HFFc6 (cell line): ENCODE measurements at places on chromosomes 5 and 9. TPM values are rescaled to one million over a fixed set of nuclear protein-coding genes. Genes with fewer than 3 reads are reported as not detected.

- peaks cover 24% of the 10 kb centered on the region for H3K4me1 ChIP-seq
- DNase-seq: no peak
- H3K4me3 ChIP-seq: peak overlapping the region; percentile 99
- H3K27ac ChIP-seq: peak overlapping the region; percentile 88
Observed at GRCh38 chr9:33264003-33264472, 470 bp downstream of the BAG1 start.

GRCh38 chr5:128284236-128284635, 200.7 kb downstream of the SLC12A2 start:
- H3K36me3 ChIP-seq: peaks cover 48% of the 10 kb centered on the region
- peaks cover 3% of the 10 kb centered on the region for H3K27me3 ChIP-seq
- H3K4me1 ChIP-seq: peaks cover 16% of the 10 kb centered on the region; the same call in 1 of the 2 replicates
- no peak overlapping the region for H3K4me3 ChIP-seq
- no peak for DNase-seq

DNA sequence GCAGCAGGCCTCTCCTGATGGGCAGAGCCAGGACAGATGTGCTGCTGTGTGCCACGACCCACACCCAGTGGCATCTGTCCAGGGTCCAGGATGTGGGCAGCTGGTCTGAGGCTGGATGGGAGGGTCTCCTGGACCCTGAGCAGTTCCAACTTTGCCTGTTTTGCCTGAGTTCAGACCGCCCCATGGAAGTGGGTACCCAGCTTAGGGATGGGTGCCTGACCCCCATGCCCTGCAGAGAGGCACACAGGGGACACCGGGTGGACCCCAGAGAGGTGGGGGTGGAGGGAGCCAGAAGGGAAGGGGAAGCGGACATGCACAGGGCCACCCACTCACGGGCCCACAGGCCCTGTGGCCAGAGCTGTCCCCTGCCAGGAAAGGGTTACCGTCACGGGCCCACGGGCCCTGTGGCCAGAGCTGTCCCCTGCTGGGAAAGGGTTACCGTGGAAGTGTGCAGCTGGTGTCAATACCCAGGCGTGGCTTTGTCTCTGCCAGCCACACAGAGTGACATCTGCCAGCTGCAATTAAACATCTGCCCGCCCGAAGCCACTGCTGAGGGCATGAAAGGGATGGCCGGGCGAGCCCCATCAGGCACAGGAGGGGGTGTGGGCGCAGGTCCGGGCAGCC, 50.0 kb downstream of the NACC2 start:
- no peak overlapping the region for H3K27ac ChIP-seq
- no peak overlapping the region for H3K4me3 ChIP-seq
- no peaks in the 10 kb centered on the region for H3K4me1 ChIP-seq
- H3K27me3 ChIP-seq: no peaks in the 10 kb centered on the region
- DNase-seq: no peak
- peaks cover 9% of the 10 kb centered on the region for H3K36me3 ChIP-seq

DNA sequence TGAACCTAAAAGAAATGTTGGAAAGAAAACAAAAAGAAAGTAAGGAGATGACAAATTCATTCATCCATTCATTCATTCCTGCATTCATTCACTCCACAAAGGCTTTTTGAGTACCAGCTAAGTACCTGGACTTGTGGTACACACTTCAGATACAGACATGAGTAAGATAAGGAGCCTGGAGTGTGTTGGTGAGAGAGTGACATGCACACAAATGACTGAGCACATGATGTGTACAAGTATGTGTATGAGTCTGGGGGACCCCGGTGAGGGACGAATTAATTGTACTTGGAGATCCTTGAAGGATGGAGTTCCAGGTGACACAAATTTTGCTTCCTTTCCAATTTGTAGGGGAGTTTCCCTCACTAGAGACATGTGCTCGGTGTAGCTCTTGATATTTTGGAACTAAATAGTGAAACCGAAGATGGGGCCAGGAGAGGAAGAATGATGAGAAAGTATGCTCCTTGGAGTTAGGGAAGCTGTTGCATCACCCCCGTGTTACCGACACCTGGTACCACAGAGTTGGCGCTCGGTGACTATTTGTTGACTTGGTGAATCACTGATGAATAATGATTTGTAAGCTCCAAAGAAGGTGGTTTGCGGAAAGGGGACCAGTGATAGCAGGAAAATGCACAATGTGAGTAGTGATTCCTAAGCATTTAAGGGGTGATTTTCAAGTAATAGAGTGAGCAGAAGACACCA, 509.8 kb downstream of the CCDC171 start:
- H3K27ac ChIP-seq: peak overlapping the region; percentile 63
- peaks cover 64% of the 10 kb centered on the region for H3K4me1 ChIP-seq
- DNase-seq: peak; percentile 80
- no peaks in the 10 kb centered on the region for H3K36me3 ChIP-seq
- no peaks in the 10 kb centered on the region for H3K27me3 ChIP-seq

DNA sequence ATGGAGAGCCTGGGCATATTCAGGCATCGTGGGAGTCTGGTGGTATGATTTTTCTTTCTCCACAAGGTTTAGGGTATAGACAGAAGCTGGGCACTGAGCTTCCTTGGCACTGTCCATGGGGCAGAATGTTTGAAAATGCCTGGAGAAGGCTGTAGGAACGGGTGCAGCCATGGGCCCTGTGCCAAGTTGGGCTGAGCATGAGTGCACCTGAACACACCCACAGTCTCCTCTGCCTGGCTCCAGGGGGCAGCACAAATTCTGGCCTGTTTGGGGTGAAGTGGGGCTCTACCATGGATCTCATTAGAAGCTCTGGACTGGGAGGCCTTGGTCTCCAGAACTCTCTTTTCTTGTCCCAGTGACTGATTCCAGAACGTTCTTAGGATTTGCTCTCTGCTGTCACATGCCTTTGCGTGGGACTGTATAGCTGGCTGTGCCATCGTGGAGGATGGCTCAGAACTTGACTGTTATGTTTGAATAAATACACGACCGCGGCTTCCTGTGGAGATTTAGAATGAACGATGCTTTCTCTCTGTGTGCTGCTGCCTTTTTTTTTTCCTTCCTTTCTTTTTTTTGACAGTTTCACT, 229.8 kb downstream of the FANCC start:
- peaks cover 48% of the 10 kb centered on the region for H3K36me3 ChIP-seq
- peak overlapping the region; percentile 42; the same call in 1 of the 2 replicates for H3K27ac ChIP-seq
- peaks cover 21% of the 10 kb centered on the region for H3K4me1 ChIP-seq
- DNase-seq: peak; percentile 7
- H3K4me3 ChIP-seq: no peak overlapping the region; the same call in 1 of the 2 replicates
- H3K27me3 ChIP-seq: peaks cover 19% of the 10 kb centered on the region

- peaks cover 45% of the 10 kb centered on the region for H3K4me1 ChIP-seq
- H3K4me3 ChIP-seq: peak overlapping the region; percentile 14; the same call in 1 of the 2 replicates
- peak overlapping the region; percentile 10 for H3K27ac ChIP-seq
Observed at GRCh38 chr9:111851553-111851952, 45.1 kb upstream of the UGCG start.

DNA sequence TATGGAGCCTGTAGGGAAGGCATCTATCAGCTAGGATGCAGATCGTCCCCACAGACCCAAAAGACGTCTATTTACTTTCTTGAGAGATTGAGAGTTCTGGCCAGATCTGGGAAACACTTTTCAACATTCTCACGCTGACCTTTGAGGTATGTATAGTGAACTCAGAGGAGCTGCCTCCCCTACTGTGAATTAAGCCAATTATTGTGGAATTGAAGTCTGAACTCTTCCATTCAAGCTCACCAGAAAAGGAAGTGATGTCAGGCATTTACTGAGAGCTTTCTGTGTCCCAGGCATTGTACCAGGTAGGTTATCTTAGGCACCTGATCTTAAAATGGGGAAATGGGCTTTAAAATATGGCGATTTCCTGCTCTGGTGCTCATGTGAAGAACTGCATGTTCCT, 136.5 kb downstream of the SV2C start:
- no peak for DNase-seq
- H3K36me3 ChIP-seq: no peaks in the 10 kb centered on the region
- H3K27ac ChIP-seq: no peak overlapping the region
- H3K27me3 ChIP-seq: no peaks in the 10 kb centered on the region

DNA sequence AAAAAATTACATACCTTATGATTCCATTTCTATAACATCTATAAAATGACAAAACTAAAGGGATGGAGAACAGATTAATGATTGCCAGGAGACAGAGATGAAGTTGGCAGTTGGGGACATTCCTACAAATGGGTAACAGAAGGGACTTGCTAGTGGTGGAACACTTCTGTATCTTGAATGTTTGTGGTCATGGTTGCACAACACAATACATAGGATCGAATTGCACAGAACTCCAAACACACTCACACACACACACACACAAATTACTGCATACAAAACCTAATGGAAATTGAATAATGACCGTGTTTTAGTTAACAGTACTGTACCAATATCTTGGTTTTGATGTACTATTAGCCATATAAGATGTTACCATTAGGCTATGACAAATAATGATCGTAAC, 330.7 kb upstream of the POU5F2 start:
- no peaks in the 10 kb centered on the region for H3K27me3 ChIP-seq
- no peak for DNase-seq
- no peak overlapping the region for H3K4me3 ChIP-seq
- peaks cover 13% of the 10 kb centered on the region for H3K4me1 ChIP-seq

- H3K4me1 ChIP-seq: no peaks in the 10 kb centered on the region
- no peaks in the 10 kb centered on the region for H3K27me3 ChIP-seq
- no peaks in the 10 kb centered on the region for H3K36me3 ChIP-seq
Observed at GRCh38 chr5:136629125-136629792, 263.9 kb upstream of the TRPC7 start.

GRCh38 chr5:32230356-32231099, 56.4 kb upstream of the GOLPH3 start:
- no peak overlapping the region for H3K27ac ChIP-seq

DNA sequence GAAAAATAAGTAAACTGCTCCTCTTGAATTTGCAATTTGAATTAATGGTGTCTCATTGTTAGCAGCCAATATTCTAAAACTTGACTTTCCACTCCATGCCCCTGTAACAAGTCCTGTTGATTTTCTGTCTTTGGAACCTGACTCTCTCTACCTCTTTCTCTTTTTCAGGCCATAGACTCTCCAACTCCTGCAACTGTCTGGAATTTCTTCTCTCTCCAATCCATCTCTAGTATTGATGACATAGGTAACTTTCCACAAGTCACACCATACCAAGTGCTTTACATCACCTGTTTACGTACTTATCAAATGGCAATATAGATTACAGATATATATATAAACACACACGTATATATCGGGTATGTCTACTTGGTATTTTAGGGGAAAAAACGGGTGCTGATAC, 923 bp downstream of the C5orf34 start:
- peaks cover 10% of the 10 kb centered on the region; the same call in 1 of the 2 replicates for H3K36me3 ChIP-seq
- no peaks in the 10 kb centered on the region for H3K27me3 ChIP-seq
- DNase-seq: no peak
- H3K4me1 ChIP-seq: peaks cover 23% of the 10 kb centered on the region
- H3K4me3 ChIP-seq: peak overlapping the region; percentile 94
- H3K27ac ChIP-seq: peak overlapping the region; percentile 99

GRCh38 chr5:177959315-177959714, 36.7 kb downstream of the PROP1 start:
- H3K36me3 ChIP-seq: peaks cover 9% of the 10 kb centered on the region
- H3K27ac ChIP-seq: no peak overlapping the region
- no peak for DNase-seq
- H3K4me1 ChIP-seq: no peaks in the 10 kb centered on the region

DNA sequence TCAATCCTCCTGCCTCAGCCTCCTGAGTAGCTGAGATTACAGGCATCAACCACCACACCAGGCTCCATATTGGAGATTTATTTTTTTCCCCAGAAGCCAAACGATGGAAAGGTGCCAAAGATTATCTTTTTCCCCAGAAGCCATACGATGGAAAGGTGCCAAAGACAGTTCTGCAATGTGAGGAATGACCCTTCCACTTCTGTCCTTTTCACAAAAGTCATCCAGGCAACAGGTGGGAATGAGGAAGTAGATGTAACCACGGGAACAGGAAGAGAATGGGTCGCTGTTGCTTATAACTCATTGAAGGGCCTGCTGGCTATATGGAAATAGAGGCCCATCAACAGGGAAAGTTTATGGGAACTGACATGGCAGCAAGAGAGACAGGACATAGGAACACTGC, 233.7 kb upstream of the MSX2 start:
- peaks cover 6% of the 10 kb centered on the region for H3K36me3 ChIP-seq
- no peak for DNase-seq
- H3K27ac ChIP-seq: no peak overlapping the region
- H3K4me1 ChIP-seq: no peaks in the 10 kb centered on the region
- H3K27me3 ChIP-seq: no peaks in the 10 kb centered on the region

GRCh38 chr9:81540142-81540710, 149.1 kb downstream of the TLE1 start:
- H3K27ac ChIP-seq: no peak overlapping the region
- H3K36me3 ChIP-seq: no peaks in the 10 kb centered on the region
- H3K4me1 ChIP-seq: peaks cover 6% of the 10 kb centered on the region; the same call in 1 of the 2 replicates
- H3K27me3 ChIP-seq: no peaks in the 10 kb centered on the region; the same call in none of the 2 replicates
- DNase-seq: no peak

DNA sequence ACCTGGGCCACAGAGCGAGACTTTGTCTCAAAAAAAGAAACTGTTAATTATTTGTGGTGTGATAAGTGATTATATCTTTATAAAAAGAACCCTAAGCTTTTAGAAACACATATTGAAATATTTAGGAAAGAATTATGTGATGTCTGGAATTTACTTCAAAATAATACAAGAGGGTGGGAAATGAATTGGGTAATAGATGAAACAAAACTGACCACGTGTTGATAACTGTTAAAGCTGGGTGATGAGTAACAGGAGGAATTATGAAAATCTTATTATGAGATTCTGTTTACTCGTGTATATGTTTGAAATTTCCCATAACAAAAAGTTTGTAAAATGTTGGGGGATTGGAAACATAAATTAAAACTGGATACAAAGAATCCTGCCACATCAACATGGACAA, 33.0 kb upstream of the PPP2CA start:
- no peak overlapping the region for H3K4me3 ChIP-seq
- H3K27me3 ChIP-seq: peaks cover 1% of the 10 kb centered on the region
- peaks cover 16% of the 10 kb centered on the region for H3K4me1 ChIP-seq
- H3K27ac ChIP-seq: no peak overlapping the region
- DNase-seq: no peak

GRCh38 chr5:145629047-145629446, 206.1 kb downstream of the PRELID2 start:
- DNase-seq: no peak
- no peaks in the 10 kb centered on the region; the same call in 1 of the 2 replicates for H3K36me3 ChIP-seq
- peaks cover 2% of the 10 kb centered on the region for H3K4me1 ChIP-seq
- no peak overlapping the region for H3K27ac ChIP-seq

GRCh38 chr9:126583144-126583760, 30.5 kb upstream of the LMX1B start:
- peaks cover 66% of the 10 kb centered on the region for H3K27me3 ChIP-seq
- DNase-seq: no peak
- no peak overlapping the region for H3K4me3 ChIP-seq
- H3K27ac ChIP-seq: no peak overlapping the region
- H3K36me3 ChIP-seq: no peaks in the 10 kb centered on the region
- H3K4me1 ChIP-seq: no peaks in the 10 kb centered on the region

Gene SPATA31A7
- total RNA-seq: not detected in 3 replicates

Gene ECSCR
- total RNA-seq: 0.46 to 1.1 TPM (median 0.89 TPM) in 3 replicates

Gene CAVIN4
- 0.52 to 1.5 TPM (median 0.84 TPM) in 3 replicates for total RNA-seq

Gene UBE2R2
- total RNA-seq: 36.3 to 48.3 TPM (median 39.3 TPM) in 3 replicates

Gene PRKAA1
- total RNA-seq: 76.6 to 103 TPM (median 82.6 TPM) in 3 replicates

Gene KCNV2
- not detected in 3 replicates for total RNA-seq

Gene FRMD3
- total RNA-seq: 4.4 to 14.9 TPM (median 7.5 TPM) in 3 replicates
